Hematopoietic multipotent progenitor cell treated with erythropoietin and hydrocortisone succinate and interleukin-3 and kit ligand, for 8 days (in vitro differentiated cells): ENCODE measurements at places on chromosomes 4 and X.

GRCh38 chr4:47914926-47915237, 499 bp upstream of the NFXL1 start:
- no peak for DNase-seq

- peak; percentile 56 for DNase-seq
These were observed 17.1 kb downstream of the MGST2 start for GRCh38 chr4:139682741-139683151.

DNA sequence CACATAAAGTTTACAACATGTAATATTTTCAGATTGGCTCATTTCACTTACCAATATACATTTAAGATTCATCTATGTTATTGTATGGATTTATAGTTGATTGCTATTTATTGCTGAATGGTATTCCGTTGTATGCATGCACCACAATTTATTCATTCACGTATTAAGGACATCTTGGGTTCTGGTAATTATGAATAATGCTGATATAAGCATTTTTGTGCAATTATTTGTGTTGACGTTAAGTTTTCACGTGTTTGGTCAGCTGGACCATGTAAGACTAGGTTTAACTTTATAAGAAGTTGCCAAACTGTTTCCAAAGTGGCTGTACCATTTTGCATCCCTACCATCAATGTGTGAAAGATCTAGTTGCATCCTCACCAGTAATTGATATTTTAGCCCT, 35.1 kb downstream of the MAGEB10 start:
- DNase-seq, result no peak

DNA sequence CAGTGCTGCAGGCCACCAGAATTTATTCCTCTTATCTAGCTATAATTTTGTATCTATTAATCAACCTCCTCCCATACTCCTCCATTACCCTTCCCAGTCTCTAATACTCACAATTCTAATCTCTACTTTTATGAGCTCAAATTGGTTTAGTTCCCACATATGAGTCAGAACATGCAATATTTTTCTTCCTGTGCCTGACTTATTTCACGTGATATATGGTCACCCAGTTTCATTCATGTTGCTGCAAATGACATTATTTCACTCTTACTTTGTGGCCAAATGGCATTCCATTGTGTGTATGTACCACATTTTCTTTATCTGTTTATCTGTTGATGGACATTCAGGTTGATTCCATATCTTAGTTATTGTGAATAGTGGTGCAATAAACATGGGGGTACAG, 483.5 kb downstream of the ACTRT1 start:
- DNase-seq, result no peak

GRCh38 chrX:25015486-25016360, at the start of gene ARX:
Gene ARX (minus strand): TSS chrX:25015965. CDS start chrX:25015737, 228 bp downstream.
- DNase-seq, result peak; percentile 51

DNA sequence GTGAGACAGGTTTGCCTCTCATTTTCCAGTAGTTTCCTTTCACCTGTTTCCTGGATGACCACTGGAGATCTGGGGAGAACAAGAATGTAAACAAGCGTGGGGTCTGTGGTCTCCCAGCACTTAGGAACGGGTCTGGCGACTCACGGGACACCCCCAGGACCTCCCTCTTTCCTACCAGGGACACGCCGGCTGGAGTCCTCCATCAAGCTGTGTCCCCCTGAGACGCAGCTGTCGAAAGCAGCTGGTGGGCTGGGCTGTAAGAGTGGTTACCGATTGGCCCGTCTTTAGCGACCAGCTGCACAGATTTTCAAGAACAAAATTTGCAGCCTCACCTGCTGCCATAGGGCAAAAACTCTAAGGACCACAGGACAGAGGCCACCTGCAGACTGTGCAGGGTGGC, 11.9 kb downstream of the LRPAP1 start:
- no peak for DNase-seq

- no peak for DNase-seq
These were observed 25.0 kb upstream of the SHROOM4 start for GRCh38 chrX:50838820-50839600.

GRCh38 chrX:72479324-72480274, 93.0 kb downstream of the HDAC8 start:
- DNase-seq, result no peak

DNA sequence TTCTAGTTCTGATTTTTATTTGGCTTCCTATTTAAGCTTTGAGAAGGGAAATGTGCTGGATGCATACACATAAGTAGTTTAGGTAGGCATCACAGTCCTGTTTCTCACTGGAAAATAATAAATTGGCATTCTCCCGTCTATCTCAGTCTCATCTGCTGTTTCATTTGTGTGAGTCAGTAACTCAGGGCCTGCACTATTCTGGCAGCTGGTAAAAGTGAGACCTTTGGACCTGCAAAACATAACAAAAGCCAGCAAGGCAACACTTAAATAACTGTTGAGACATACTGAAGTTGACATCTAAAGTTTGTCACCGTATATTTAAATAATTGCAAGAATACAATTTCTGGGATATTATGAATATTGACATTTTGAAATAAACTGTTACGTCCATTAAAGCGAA, 8.6 kb upstream of the UBQLN2 start:
- no peak for DNase-seq

GRCh38 chr4:1406981-1407656, 877 bp upstream of the NKX1-1 start:
- DNase-seq, result no peak

DNA sequence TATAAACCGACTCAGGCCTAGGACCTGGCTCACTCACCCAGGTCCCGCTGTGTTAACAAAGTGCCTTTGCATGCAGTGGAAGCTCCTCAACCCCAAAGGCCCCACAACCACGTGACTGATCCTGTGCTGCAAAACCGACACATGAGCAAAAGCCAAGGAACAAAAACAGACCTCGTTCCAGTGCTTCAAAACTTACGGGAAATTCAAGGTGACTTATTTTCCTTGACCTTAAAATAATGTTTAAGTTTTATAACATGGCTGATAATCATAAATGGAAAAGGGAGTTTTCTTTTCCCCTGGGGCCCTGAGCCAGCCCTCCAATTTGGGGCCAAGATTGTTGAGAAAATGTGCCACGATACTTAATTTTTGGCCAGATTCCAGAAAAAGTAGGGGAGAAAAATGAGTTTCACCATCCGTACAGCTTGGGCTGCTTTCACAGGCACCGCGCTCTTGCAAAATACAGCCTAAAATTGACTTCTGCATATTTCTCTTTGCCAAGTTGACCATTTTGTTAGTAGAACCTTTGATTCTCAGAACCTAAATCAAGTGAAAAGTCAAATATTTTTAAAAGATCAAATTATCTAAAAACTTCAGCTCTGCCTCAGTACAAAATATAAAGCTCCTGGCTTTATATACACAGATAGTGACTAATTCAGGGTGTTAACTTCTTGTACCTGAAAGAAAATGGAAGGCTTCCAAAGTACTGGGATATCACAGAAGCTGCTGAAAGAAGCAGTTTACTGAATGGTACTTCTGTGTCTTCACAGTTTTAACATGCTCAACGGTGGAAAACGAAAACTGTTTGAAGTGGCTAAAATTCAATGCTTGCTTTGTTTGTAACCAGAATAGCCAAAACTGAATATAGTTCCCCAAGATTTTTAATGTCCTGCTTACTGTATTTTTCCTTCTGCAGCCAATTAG, 93.8 kb downstream of the APBB2 start:
- DNase-seq, result no peak

DNA sequence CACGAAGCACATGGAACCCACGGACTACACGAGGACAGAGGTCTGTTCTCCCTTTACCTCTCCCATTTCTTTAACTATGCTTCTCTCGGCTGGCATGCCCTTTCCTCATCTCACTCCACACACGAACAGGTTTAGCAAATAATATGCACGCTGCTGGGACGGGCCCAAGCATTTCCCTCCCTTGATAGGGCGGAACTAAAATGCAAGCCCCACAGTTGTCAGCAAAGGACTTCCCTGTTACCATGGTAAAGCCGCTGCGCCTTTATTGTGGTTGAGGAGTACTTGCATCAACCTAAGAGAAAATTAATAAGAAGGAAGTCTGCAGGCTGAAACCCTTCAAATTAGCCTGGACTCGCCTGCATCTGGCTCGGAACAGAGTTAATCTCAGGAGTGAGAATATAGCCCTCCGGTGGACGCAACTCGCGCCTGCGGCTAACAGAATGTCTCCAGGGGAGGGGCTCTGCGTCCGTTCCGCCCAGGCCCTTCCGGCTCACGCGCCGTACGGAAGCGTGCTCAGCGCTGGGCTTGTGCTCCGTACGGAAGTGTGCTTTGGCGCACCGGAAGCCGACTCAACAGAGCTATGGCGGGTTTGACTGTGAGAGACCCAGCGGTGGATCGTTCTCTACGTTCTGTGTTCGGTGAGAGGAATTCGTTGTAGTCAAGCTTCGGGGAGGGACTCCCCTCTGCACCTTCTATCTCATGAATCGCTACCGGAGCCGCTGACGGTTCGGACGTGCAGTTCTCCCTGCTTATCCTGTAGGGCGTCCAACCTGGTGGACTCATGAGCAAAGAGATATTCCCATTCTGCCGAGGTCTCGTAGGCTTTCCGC, at the start of gene CSTF2:
CSTF2 (plus strand) TSS at position 555 of the 830 bp plus-strand sequence; CDS start at position 581, 26 bp downstream.
- peak; percentile 88 for DNase-seq

DNA sequence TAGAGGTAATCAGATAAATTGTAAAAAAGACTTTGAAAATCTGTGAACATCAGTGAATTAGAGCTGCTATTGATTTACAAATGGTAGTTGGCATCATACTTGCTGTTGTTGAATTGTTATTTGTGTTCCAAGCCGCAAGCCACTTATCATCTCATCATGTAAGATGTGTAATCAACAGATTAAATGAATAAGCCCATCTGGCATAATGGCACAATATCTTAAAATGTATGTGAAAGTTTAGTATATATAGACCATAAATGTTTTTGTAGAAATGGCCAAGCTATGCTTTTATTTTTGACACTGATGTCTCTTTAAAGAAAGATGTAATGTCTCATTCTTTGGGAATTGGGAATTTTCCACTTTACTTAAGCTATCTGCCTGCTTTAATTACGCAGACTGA, 682.6 kb upstream of the GNPDA2 start:
- no peak for DNase-seq

- DNase-seq, result no peak
These were observed 1.0 kb downstream of the FAT4 start for GRCh38 chr4:125315576-125316400.

- no peak for DNase-seq
These were observed 32.6 kb upstream of the ZFP42 start for GRCh38 chr4:187962926-187963325.

DNA sequence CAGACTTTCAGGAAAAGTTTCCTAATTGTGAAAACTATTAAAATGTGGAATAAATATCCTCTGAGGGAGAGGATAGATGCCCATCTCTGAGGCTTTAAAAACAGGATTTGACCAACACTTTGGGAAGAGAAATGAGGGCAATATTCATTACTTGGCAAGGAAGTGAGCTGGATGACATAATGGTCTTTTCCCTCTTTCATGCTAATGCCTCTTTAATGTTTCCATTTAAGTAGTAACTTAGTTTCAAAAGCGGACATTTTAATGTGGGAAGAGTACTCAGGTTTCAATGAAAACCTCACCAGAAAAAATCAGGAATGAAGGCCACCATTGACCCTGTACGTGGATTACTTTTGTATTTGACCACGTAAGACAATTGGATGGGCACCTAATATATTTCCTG, 503.3 kb downstream of the ANKRD50 start:
- no peak for DNase-seq

GRCh38 chrX:19682712-19683331, 167.5 kb upstream of the MAP3K15 start:
- peak; percentile 38 for DNase-seq

GRCh38 chr4:138513535-138513934, 271.4 kb upstream of the SLC7A11 start:
- DNase-seq, result no peak

- no peak for DNase-seq
These were observed 273.5 kb downstream of the TMA16 start for GRCh38 chr4:163768014-163768413.

DNA sequence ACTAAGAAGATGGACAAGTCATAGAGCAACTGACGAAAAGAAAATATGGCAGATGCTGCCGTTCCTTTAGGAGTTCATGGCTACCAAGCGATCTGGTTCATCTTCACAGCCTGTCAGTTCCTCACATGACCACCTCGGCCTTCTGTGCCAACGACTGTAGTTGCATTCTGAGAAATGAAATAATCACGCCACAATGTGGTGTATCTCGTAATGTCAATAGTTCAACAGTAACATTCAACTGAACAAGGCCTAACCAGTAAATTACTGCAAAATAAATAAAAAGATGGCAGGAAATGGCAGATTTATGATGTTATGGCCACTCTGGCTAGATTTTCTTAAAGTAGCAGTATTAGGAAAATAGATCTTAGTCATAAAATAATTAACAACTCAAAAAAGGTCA, 4.4 kb downstream of the GPRIN3 start:
- no peak for DNase-seq

- no peak for DNase-seq
These were observed 38.1 kb upstream of the GJB1 start for GRCh38 chrX:71184803-71185495.

- no peak for DNase-seq
These were observed 15.2 kb downstream of the RGS12 start for GRCh38 chr4:3307891-3308575.
